ENCODE measurements at places on chromosomes 7 and 10.

- DNase-seq: no peak
These were observed 54.3 kb downstream of the CLIP2 start for GRCh38 chr7:74343281-74344131.

- no peak for DNase-seq
These were observed 1091.2 kb downstream of the KCNMA1 start for GRCh38 chr10:76546411-76546810.

DNA sequence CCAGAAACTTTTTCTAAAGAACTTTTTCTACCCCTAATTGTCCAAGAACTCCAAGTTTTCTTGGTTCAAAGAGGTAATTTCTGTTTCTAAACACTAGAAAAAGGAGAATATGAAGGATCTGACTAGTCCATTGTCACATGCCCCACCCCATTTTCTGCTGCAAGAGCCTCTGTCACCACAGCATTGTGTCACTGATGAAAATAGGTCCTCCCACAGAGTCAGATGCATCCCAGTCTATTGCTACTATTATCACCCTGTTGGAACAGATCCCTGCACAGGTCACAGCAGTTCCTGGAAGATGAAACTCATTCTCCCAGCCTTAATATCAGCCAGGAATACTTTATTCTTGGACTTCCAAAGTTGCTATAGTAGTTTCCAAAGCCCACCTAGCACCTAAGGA, 7.5 kb upstream of the CFTR start:
- no peak for DNase-seq

- no peak for DNase-seq
These were observed 31.9 kb upstream of the AGBL3 start for GRCh38 chr7:134954197-134955082.

DNA sequence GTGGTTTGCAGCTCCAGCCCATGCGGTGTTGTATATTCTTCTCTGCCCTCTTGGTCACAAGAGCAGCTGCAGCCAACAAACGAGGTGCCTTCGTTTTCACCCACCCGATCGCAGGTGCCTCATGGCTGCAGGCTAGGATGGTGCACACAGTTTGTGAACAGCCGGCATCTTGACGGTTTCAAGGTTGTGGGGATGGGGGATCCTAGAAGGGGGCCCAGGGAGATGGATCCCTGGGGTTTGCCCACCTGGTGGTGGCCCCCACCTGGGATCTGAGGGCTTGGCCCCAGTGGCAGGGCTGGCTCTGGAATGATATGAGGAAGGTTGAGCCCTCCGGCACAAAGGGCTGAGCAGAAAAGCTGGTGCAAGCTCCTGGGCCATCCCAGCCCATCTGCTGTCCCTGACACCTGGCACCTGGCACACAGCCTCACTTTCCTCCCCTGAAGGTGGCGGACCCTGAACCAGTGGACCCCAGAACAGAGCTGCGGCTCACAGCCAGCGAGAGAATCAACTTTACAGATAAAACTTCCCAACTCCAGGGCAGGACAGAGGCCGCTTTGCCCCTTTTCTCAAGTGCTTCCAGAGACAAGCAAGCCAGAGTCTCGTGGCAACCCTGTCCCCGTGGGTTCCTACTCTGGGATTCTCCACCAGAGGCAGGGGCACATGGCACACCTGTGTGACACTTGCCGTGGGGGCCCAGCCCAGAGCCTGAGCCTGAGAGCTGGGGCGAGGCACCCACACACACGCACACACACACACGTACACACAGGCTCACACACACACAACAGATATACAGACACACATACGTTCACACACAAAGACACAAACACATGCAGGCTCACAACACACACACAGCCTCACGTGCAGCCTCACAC, 177.3 kb upstream of the PPP2R2D start:
- DNase-seq: no peak

DNA sequence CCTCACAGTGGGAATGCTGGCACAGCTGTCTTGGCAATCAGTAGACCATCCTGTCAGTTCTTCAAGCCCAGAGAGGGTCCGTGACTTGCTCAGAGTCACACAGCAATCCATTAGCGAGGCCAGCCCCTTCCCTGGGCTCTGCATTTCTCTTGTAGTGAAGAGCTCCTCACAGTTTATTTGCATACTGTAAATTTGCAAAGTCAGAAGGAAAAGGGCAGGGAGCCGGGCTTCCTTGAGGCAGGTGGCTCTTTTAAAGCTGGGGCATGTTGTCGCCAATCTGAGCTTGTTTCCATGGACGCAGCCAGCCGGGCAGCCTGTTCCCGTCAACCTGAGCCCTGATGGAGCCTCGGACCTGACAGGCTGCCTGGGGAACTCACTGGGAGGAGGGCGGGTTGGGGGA, 123.4 kb downstream of the CUX1 start:
- no peak for DNase-seq

DNA sequence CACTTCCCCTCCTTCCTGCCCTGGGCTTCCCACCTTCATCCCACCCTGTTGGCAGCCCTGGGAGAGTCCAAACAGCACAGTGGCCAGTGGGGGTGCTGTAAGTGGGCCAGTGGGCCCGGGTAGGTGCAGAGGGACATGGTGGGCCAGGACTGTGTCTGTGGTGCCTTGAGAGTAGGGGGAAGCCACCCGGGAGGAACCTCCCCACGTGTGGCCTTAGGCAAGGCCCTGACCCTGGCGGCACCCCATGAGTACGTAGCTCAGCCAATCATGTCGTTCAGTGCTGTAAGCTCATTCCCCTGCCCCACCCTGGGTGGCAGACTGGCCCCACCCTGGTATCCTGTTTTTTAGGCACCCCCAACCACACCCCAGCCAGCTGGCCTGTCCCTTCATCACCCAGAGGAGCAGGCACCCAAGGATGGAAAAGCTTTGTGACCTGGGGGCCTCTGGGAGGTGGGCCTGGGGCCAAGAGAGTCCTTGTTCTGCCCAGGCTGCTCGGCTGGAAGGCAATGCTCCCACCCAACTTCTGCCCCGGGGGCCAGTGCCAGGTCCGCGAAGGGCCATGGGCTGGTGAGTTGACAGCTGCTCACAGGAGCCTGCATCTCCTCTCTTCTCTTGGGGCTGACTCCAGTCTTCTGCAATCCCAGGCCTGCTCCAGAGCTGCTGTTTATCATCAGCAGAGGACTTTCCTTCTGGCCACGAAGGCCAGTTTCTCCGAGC, 41.6 kb downstream of the TSPAN15 start:
- DNase-seq: no peak

DNA sequence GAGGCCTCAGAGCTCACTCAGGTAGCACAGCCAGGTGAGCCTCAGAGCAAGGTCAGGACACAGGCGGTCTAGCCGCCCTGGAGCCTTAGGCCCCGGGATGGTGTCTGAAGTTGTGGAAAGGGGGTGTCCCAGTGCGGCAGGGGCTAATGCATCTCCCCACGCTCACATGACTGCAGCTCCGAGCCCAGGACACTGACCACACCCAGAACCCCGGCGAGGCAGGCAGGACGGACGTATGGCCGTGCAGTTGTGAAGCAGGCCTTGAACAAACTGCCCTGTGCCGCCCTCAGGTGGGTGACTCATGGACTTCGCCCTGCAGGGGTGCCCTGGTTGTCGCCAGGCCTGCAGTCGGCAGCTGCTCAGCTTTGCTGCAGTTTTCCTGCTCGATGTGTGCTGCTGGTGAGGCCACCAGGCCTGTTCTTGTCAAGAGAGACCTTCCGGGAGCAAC, 5.0 kb upstream of the PRKAR1B start:
- no peak for DNase-seq

GRCh38 chr10:74289951-74290350, 138.9 kb downstream of the ADK start:
- no peak for DNase-seq

DNA sequence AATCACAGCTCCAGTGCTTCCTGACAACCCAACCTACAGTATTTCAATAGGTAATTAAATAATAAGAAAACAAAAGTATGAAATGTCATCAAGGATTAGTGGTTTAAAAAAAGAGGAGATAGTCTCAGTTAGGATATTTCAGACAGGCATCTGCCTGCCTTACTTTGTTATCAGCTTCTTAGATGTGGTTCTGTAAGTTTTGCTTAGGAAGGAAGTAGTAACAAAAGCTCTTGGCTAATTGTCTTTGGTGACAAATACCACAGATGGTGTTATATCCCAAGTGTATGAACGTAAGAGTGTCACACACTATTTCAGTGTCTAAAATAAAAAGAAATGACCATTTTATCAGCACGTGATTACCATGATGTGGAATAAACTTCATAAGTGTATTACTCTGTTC, 9.8 kb upstream of the ACTA2 start:
- DNase-seq: no peak

- peak; percentile 71 for DNase-seq
These were observed 38.3 kb upstream of the VCL start for GRCh38 chr10:73959484-73960243.

GRCh38 chr10:48779077-48779476, 94.4 kb downstream of the WDFY4 start:
- no peak for DNase-seq

DNA sequence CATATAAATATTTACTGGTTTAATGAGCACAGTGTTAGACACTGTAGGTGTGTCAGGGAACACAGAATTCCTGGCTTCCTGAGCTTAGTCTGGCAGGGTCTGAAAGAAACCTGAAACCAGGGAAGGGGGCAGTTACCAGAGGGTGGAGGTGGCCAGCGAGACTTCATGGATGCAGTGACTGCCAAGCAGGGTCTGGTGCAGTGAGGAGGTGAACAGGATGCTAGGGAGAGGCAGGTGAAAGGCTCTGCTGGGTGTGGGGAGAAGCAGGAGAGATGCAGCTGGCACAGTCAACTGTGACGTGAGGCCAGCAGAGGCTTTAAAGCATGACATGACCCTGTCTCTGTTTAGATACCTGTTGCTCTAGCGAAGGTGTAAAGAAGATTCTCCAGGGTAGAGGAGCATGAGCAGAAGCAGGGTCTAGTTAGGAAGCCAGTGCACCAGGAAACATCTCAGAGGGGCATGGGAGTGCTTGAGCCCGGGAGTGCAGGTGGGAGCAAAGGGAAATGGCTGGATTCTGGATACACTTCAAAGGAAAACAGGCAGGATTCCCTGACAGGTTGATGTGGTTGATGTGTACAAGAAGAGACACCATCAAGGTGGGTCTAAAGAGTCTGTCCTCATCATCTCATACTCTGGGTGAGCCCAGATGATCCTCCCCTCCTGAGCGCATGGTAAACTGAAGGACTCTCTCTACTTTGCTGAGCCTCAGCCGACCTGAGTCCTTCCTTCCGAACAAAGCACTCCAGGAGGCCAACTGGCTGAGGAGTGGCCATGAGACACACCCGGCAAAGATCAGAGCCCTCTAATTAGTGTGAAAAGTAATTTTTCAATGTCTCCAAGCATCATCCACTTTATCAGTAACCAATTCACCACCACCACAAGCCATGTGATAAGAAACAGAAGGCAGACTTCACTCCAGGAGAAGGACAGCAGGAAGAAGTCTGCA, 186.8 kb downstream of the COBL start:
- no peak for DNase-seq

GRCh38 chr10:101041252-101041761, 10.3 kb downstream of the SFXN3 start:
- peak; percentile 86 for DNase-seq

DNA sequence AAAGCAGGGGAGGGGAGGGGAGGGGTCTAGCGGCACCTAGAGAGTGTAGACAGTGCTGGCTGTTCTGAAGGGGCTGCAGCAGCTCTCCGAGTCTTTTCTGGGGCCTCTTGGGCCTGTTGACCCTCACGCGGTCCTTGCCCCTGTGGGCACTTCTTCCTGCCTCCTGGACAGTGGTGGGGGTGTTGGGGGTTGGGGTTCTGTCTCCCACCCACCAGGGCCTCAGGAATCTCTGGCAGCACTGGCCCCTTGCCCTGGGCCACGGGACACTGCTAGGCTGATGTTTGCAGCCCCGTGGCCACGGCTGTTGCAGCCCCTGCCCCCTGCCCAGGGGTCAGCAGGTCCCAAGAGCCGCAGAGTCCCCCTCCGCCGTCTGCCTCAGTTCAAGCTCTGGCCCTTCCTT, 68.9 kb upstream of the INPP5A start:
- DNase-seq: no peak

GRCh38 chr10:19947656-19948055, 131.4 kb downstream of the PLXDC2 start:
- DNase-seq: no peak

- DNase-seq: no peak
These were observed 324 bp upstream of the TET1 start for GRCh38 chr10:68559841-68560185.

DNA sequence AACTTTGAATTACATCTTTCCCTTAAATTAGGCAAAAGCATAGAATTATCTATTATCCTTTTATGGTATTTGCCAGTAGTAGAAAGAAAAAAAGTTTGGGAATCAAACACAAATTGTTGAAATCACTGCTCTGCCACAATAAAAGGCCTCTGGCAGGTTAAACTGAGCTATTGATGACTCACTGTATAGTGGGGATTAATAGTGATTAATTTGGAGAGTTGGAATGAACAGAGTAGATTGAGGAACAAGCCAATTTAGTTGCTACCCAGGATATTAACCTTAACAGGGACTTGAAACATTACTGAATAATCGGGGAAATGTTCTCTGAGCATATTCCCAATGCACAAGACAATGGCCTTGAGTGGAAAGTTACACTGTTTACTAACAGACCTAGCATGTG, 33.1 kb downstream of the MASTL start:
- no peak for DNase-seq

GRCh38 chr10:101563497-101564040, 24.5 kb downstream of the POLL start:
- DNase-seq: no peak

- DNase-seq: no peak
These were observed 36.4 kb downstream of the COPG2 start for GRCh38 chr7:130632111-130632510.

- DNase-seq: peak; percentile 63
These were observed 55.6 kb downstream of the CHST15 start for GRCh38 chr10:124037784-124038183.

DNA sequence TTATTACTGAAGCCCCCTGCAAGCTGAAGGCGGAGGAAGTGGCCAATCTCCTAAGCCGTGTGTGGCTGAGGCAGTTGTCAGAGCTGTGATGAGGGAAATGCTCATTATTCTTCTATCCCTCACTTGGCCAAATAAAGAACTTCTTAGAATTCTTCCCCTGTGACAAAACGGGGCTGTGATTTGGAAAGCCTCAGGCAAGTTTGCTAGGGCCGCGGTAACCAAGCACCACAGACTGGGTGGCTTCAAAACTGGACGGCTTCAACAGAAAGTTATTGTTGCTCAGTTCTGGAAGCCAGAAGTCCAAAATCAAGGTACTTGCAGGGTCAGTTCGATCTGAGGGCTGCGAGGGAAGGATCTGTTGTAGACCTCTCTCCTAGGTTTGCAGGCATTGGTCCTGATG, 72.3 kb upstream of the STEAP1B start:
- no peak for DNase-seq

GRCh38 chr7:26250239-26250638, 41.4 kb upstream of the SNX10 start:
- peak; percentile 13 for DNase-seq

- no peak for DNase-seq
These were observed 54.7 kb upstream of the STEAP4 start for GRCh38 chr7:88361357-88361756.

- DNase-seq: no peak
These were observed 127.8 kb downstream of the TMEM26 start for GRCh38 chr10:61325223-61325960.

DNA sequence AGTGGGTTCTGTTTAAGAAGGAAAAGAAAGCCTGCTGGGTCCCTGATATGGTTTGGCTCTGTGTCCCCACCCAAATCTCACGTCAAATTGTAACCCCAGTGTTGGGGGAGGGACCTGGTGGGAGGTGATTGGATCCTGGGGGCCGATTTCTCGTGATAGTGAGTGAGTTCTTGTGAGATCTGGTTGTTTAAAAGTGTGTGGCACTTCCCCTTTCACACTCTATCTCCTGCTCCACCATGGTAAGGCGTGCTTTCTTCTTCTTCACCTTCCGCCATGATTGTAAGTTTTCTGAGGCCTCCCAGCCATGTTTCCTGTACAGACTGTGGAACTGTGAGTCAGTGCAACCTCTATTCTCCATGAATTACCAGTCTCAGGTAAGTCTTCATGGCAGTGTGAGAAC, 42.6 kb downstream of the INPP5A start:
- DNase-seq: no peak
